ENCODE measurements at places on chromosomes 11 and 22.

GRCh38 chr11:28636566-28636965 is 528.4 kb downstream of the METTL15 start:
- DNase-seq, result no peak

GRCh38 chr11:14954581-14954980 is 17.6 kb downstream of the CALCA start:
- DNase-seq, result no peak

GRCh38 chr22:27879923-27880322 is 39.1 kb downstream of the PITPNB start:
- peak; percentile 36 for DNase-seq

DNA sequence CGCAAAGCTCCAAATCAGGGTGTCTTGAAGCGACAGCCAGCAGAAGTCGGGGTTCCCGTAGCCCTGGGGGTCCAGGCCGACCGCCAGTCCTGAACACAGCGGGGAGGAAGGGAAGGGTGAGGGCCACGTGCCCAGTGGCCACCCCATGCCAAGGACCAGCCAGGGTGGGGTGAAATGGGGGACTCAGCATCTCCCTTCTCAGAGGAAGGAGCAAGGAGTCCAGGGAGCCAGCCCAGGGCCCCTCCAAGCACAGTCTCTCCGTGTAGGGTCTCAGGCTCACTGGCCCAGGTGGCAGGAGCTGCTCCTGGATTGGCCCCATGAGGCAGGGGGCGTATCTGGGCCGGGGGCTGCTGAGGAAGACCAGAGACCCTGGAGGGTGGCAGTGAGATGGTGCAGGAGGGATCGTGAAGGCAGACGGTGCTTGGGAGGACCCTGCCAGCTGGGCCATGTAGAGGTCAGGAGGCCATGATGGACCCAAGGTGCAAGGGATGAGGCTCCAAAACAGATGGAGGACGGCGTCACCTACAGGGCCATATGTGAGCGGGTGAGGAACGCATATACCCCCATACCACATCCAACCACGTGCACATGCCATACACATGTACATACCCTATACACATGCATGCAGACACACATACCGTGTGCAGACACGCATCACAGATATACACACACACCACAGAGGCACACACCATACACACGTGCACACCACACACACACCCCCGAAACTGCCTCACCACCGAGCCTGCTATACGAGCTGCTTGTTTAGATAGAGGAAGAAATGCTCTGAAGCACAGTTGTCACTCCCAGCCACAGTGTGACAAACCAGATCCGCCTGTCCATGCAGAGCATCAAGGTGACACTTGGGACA is 34.4 kb downstream of the TRMU start:
- DNase-seq, result no peak

DNA sequence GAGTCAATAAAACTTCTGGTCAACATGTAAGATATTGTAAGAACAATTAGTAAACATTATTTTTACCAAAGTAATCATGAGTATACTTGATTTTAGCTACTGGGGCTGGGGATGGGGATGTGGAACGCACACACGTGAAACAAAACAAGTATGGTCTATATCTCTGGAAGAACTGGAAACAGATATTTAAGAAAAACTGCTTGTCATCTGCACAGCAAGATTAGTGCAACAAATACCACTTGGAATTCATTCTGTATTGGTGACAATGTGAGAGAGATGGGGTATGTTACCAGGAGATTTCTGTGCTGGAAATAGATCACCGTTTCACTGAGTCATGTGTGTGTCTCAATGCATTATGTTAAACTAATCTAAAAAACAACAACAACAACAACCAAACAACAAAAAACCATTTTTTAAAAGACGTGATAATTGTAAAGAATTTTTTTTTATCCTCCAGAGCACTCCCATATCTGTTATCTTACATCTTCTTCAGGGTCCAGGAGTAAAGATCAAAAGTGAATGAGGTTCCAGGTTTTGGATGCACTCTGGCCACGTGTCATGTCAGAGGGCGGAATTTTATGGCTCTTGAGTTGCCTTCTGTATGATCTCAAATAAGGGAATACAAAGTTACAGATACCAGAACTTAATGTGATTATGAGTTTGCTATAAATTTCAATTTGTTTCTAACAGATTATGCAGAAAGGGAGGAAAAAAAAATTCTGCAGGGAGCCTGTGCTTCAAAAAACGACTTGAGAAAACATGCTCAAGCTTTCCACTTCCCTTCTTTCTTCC is 153.0 kb downstream of the BBOX1 start:
- DNase-seq, result no peak
